ENCODE measurements at places on chromosomes 2 and 18.

DNA sequence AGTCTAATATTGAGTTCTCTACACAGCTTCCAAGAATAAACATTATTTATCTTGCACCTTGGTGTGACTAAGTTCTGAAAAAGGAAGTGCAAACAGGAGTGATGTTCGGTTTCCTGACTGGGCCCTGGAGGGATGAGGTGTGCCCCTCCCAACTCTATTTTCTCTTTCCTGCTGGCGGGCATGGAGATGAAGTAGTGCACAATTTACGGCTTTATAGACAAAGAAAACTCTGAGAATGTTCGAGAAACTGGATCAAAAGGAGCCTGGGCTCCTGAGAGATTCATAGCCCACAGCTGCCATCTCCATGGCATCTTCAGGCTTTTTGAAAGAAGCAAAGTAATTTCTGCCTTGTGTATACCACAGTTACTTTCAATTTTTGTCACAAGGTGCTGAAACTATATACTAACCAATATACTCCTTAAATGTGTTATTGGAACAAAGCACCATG is 22.3 kb downstream of the LRATD1 start:
- DNase-seq, result no peak

- DNase-seq, result no peak
Measured at GRCh38 chr2:9109871-9110270, 96.7 kb upstream of the ASAP2 start.

- DNase-seq, result no peak
Measured at GRCh38 chr2:78541088-78541450, 484.4 kb upstream of the REG3G start.

GRCh38 chr18:79965119-79965902 is 868 bp downstream of the HSBP1L1 start:
- no peak for DNase-seq

All from GM12891 (cell line).